ENCODE measurements at places on chromosomes 6 and 20.
A peak's percentile ranks its signal among the peaks of the same experiment; 100 is the strongest.

- DNase-seq = no peak
Measured at GRCh38 chr20:12835999-12836398, 172.8 kb upstream of the SPTLC3 start.

- DNase-seq = no peak
Measured at GRCh38 chr6:103036846-103037245, 1643.3 kb downstream of the GRIK2 start.

GRCh38 chr6:129236001-129236517 is 353.1 kb downstream of the LAMA2 start:
- no peak for DNase-seq

DNA sequence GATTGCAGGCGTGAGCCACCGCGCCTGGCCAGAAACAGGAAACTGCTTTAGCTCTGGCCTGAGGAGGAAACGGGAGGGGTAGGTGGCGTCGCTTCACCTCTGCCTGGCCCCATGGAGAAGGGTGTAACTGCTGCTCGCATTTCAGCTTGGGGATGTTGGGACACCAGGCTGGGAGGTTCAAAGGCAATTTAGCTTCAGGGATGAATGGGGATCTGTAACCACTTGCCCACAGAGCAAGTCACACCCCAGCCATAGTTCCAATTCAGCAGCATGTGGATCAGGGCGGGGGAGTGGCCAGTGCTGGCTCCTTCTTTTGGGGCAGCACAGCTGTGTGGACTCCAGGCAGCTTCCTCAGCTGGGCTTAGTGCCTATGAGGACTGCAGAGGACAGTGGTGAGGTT is 34.8 kb upstream of the NUP153 start:
- no peak for DNase-seq

DNA sequence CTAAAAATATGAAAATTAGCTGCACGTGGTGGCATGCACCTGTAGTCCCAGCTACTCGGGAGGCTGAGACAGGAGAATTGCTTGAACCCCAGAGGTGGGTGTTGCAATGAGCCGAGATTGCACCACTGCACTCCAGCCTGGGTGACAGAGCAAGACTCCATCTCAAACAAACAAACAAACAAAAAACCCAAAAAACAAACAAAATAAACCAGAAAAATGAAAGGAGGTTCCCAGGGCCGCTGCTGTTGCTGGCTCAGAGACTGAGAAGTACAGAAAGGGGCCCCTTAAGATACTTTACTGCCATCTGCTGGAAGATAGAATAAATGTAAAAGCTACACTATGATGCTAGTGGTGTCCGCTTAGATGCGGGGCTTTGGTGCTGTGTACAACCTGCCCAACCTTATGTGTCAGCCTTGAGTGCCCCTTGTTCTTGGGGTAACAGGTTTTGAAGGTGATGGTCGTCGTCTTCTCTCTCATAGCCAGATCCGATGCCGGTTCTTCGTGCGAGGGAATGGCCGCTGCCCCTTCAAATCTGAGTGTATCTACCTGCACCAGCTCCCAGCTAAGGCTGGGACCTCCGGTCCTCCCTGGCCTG is 2.8 kb upstream of the FANCE start:
- no peak for DNase-seq

GRCh38 chr20:37345339-37346235 is at the start of gene SRC:
Gene SRC (plus strand): TSS chr20:37346140. CDS start chr20:37384154, 38,014 bp downstream.
- DNase-seq = no peak

GRCh38 chr20:37220731-37221130 is 40.9 kb downstream of the GHRH start:
- DNase-seq = no peak

- peak; percentile 36 for DNase-seq
Measured at GRCh38 chr6:36979347-36979742, 6.7 kb downstream of the MTCH1 start.

DNA sequence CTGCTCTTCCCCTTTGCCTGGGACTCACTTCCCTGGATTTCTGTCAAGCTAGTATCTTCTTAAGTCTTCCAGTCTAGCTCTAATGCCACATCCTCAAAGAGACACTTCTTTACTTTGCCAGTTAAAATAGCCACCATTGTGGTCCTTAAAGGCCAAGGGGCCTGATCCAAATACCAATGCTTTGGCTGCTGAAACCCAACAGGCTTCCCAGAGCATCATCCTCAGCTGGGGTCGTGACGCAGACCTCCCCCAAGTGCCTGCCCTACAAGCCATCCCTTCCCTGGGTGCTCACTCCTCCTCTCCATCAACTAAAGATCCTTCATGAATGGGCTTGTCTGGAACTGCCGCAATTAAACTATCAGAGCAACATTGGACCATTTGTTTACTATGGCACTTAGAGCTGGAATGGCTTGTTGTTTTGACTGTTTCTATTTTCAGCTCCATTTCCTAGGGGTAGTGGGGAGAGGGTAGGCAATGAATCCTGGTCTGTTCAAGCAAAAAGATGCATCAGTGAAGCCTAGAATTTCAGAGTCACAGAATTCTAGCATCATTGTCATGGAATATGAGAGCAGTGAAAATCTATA is 79.6 kb upstream of the SIRPA start:
- no peak for DNase-seq

- DNase-seq = no peak
Measured at GRCh38 chr6:8642131-8642530, 206.8 kb upstream of the SLC35B3 start.

DNA sequence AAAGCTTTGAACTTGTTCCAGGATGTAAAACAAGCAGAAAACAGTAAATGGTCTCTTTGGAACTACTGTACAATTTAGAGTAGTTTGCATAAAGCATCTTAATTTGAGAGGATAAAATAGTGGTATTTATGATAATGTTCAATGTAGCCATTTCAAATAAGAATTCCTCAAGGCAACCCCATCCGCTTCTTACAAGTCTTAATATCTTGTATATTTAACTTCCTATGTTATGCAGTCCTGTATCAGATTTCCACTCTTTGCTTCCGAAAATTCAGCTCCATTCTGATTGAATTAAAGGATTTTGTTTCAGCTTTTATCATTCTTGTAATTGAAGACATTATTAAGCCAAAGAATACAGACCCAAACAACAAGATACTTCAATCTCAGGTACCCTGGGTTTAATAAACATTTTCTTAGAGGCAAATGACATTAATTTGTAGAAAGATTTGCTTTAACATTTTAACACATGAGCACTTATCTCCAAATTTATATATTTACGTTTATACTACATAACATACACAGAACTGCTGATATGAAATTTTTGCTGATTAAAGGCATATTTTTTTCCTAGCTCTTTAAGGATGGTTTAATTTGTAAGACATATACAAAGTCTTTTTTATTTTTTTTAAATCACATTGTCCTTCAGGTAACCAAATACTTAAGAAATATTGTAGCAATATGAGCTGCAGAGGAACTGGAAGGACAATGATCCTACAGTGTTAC is 131.1 kb upstream of the BEND3 start:
- no peak for DNase-seq

DNA sequence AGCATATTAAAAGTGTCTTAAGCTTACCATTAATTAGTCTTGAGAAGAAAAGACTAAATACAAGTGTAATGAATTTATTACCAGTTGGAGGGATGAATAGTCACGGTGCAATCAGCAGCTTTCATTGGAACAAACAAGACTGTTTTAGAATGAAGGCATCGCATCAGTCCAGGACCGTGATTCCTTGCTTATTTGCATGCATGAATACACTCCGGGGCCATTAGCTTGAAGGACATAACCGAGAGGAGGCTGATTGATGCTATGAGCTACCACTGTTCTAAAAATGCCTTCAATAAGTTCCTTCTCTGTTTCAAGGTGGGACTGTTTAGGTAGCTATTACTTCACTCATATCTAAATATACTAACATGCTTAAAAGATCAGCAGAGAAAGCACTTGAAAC is 17.9 kb downstream of the PROKR2 start:
- DNase-seq = no peak

- DNase-seq = no peak
Measured at GRCh38 chr6:135296715-135297114, 115.6 kb downstream of the MYB start.

DNA sequence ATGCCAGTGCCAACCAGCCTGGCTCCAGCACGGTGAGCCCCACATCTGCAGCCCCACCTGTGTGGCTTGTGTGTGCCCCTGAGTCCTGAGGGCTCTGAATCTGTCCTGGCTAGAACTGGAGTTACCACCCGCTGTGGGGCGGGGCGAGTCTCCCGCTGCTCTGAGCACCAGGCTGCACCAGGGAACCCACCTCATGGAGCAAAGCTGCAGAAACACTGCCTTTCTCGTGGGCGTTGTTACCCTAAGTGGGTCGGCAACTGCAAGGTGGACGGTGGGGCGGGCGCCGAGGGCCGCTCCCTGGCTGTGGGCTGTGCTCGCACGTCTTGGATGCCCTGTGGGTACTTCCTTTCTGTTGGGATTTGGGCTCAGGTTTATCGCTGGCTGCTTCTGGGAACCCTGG is 12.7 kb upstream of the ZBTB46 start:
- DNase-seq = no peak

DNA sequence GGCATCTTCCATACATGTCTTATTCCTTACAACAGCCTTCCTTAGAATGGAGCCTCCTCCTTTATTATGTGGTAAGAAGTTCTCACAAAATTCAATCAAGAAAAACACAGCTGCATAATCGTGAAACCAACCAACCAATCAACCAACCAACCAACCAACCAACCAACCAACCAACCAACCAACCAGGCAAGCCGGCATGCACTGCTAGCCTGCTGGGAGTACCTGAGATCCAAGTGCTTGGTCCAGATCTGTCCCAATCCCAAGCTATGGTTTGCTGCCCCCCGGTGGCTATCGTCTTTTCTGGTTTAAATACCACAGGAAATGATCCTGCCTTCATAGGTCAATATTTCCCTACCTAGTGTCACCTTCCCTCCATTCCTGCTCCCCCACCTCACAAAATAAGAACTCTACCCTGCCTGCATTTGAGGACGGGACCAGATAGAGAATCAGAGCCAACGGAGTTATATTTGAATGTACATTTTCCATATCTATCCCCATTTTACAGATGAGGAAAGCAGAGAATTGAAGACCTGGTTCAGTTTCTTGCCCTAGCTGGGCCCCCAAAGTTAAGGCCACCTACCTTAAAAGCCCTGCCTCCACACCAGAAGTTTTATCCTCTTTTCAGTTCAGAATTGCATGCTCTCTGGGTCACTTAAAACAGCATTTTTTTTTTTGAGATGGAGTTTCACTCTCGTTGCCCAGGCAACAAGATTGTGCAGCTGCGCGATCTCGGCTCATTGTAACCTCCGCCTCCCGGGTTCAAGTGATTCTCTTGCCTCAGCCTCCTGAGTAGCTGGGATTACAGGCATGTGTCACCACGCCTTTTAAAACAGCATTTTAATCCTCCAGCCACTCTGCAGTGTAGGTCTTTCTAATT is 27.1 kb downstream of the RAB44 start:
- peak; percentile 27 for DNase-seq

DNA sequence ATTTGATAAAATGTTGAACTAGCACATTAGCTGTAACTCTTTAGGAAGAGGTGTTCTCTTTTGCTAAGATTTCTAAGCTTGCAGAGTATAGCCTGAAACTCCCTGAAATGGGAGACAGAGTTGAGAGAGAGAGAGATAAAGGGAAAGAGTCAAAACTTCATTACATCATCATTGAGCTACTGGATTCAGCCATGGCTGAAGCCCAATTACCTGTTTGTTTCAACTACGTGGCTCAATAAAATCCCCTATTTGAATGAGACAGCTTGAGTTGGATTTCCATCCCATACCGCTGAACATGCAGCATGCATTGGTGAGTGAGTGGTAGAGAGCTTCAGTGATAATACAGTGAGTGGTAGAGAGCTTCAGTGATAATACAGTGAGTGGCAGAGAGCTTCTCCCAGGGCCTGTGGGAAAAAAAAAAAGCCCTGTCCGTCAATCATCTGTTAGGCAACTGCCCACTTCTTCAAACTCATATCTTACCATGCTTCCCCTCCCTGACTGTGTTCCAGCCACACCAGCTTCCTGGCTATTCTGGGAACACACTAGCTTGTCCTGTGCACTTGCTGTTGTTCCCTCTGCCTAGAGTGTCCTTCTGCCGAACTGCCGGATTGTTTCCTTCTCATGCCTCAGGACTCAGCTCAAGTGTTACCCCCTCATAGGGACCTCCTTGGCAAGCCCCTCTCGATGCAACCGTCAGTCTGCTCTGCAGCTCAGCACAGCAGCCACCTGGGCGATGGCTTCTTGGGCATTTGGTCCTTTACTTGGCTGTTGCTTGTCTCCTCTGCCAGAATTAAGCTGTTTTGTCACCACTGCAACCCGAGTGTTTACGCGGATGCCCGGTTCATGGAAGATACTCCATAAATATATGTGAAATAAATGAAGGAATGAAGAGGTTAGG is 91.3 kb upstream of the EYA2 start:
- DNase-seq = no peak

DNA sequence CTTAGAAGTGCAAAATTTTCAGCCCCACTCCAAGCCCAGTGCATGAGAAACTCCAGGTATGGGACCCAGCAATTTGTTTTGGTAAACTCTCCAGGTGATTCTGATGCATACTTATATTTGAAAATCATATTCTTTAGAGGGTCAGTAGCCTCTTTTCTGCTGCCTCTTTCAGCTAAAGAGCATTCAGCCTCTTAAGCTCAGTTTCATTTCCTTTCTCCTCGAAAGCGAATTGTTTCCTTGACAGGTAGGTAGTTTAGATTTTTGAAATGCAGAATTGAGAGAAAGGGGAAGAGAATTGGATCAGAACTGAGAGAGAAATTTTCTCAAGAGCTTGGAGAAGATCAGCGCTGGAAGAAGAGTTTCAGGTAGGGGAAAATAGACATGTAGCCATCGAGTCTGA is 995.8 kb upstream of the FLRT3 start:
- DNase-seq = no peak

- no peak for DNase-seq
Measured at GRCh38 chr6:30922447-30922852, 8.4 kb downstream of the VARS2 start.
